ENCODE measurements at places on chromosomes 6 and 20.

DNA sequence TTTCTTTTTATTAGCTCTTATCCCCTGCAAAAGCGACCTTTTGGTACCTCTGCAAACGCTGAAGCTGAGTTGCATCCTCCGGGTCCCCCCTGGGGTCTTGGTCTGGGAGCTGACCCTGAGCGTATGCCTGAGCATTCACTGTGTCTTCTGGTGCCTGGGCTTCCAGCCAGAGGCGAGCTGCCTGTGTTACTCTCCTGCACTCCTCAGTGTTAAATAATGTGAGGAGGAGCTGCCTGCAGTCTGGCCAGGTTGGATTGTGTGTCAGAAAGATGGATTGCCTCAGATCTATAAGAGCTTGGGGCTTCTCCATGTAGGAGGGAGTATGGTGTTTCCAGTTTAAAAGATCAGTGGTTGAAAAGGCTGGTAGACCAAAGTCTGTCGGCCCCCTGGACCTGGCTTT, 8.7 kb upstream of the GMPR start:
- DNase-seq, result no peak

DNA sequence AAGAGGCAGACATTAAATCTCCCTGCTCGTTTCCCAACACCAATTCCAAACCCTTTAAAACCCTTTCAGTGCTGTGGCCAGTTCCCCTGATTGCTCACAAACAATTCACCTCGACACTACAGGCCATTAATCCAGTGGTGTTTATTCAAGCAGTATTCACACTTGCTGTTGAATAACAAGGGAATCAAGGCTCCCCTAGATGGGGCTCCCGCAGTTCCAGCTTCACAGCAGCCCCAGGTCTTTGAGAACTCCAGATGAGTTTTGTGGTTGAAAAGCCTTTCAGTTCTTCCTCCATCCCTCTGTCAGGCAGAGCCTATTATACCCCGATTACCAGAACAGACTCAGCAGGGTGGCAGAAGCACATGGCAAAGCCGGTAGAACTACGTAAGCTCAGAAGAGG, 36.2 kb downstream of the JAG1 start:
- DNase-seq, result no peak

DNA sequence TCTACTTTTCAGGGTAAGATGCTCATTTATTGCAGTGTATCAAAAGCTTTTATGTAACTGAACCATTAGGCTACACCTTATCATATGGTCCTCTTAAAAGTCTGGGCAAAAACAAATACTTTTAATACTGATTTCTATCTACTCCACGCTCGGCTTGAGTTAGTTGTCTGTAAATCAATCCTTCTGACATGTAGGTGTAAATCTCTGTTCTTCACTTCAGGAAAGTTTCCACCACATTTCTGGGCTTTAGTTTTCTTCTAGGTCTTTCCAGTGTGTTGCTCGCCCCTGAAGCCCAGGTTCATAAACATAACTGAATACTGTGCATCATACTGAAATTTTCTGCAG, 89.2 kb upstream of the RNF217 start:
- no peak for DNase-seq

- DNase-seq, result no peak
These were observed 588.8 kb downstream of the MAFB start for GRCh38 chr20:40100261-40100660.

- no peak for DNase-seq
These were observed 37.5 kb downstream of the MAK start for GRCh38 chr6:10800810-10801209.

GRCh38 chr6:55437141-55437540, 109.9 kb downstream of the GFRAL start:
- DNase-seq, result no peak

DNA sequence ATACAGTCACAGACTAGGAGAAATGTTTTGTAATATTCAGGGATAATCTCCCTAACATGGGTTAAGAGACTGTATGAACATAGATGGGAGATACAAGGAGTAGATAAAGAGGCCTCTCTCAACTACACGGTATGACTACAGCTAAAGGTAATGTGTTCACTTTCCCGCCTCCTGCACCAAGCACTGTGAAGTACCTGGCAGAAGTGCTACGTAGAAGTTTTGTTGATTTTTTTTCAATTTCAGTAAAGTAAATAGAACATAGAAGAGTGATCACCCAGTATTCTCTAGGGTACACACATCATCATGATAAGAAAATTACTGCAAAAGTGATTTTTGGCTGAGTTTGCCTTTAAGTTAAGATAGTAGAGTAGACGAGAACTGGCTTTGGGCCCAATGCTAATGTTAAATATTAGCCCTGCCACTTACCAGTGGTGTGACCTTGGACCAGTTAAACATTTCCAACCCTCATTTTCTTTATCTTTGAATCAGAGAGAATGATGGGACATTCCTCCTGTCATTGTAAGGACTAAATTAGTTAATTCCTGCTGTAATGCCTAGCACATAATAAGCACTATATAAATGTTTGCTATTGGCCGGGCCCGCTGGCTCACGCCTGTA, 183.6 kb downstream of the COL9A1 start:
- DNase-seq, result peak; percentile 76

- peak; percentile 53 for DNase-seq
These were observed 249.0 kb upstream of the OPRM1 start for GRCh38 chr6:153790048-153790447.

DNA sequence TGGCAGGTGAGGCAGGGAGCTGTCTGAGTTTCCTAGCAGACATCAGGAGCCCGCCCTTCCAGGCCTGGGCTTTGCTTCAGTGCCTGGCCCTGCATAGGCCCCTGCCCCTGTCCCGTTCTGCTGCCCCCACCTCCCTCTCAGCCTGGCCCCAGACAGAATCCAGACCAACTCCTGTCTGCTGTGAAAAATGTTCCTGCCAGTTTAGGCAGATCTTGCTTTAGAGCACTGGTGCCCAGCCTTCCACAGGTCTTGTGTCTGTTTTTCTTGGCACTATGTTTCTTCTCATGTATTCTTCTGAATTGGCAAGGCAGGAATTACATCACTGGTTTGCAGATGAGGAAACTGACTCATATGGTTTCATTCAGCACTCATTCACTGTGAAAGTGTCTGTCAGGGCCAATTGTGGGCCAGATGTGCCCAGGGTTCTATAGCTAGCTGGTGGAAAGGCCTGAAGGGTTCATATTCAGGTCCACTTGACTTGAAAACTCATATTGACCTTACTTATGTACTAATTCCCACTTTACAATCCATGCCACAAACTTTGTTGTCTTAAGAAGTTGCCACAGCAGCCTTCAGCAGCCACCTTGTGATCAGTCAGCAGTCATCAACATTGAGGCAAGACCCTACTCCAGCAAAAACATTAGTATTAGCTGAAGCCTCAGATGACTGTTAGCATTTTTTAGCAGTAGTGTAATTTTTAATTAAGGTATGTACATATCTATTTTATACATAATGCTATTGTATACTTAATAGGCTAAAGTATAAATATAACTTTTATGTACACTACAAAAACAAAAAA, 40.5 kb downstream of the HLA-F start:
- DNase-seq, result no peak
